ENCODE measurements at places on chromosomes 4 and X. TPM values are rescaled to one million over a fixed set of nuclear protein-coding genes. Genes with fewer than 3 reads are reported as not detected.
A peak's percentile ranks its signal among the peaks of the same experiment; 100 is the strongest.

The ESX1 gene
- total RNA-seq: not detected

The PTPN13 gene
- total RNA-seq: 0.17 TPM

The KIT gene
- not detected for total RNA-seq

The PCYT1B gene
- 0.17 TPM for total RNA-seq

GRCh38 chrX:15866147-15866546 is 11.5 kb upstream of the AP1S2 start:
- no peak for DNase-seq

- DNase-seq: no peak
Observed at GRCh38 chr4:161647757-161648156, 516.0 kb downstream of the FSTL5 start.

DNA sequence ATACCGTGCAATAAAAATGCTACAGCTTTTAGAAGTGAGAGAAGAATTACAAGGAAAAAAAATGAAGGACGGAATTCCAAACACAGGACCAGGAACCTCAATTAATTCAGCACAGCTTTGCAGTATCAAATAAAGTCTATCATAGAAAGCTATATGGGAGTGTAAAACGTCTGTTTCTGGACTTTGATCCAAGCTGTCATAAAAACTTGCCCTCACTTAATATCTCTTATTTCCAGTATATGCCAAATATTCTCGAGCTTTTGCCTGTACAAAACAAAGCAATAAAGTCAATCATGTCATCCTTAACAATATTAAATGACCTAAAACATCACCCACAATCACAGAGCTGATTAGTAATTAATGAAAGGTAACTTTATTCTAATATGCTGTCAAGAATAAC is 4.2 kb downstream of the PDE5A start:
- no peak for DNase-seq

DNA sequence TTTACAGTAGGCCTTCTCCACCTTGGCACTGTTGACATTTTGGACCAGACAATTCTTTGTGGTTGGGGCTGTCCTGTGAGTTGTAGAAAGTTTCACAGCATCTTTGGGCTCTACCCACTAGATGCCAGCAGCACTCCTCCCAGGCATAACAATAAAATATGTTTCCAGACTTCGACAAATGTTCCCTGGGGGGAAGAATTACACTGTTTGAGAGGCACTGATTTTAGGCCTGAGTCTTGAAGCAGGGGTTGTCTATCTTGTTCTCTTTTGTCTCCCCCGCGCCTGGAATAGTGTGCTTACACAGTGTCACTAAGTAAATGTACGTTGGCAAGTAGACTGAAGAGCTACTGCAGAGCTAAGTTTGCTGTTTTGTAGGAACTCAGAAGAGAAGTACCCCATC is 254.4 kb upstream of the BOD1L1 start:
- no peak for DNase-seq

GRCh38 chr4:173009129-173009823 is 159.3 kb upstream of the GALNT7 start:
- DNase-seq: no peak

- DNase-seq: no peak
Observed at GRCh38 chrX:67892401-67892800, 348.6 kb downstream of the AR start.

DNA sequence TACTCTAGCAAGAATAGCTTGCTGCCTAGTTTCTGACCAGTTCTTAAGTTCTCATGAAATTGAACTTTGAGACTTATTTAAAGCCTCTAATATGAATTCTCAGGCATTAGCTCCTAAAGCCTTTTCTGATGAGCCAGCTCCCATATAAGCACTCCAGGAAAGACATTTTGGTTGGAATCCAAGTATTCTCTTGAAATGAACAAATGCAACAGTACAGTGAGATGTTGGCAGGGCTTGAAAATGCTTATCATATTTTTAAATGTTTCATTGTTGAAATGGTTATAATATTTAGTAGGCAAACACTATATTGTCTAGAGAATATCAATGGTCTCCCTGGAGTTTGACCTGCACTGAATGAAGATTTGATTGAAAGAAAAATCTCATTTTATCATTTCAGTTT is 240.3 kb downstream of the ANK2 start:
- no peak for DNase-seq

- no peak for DNase-seq
Observed at GRCh38 chr4:121056066-121056465, 16.3 kb downstream of the NDNF start.

GRCh38 chr4:140427919-140428471 is 547 bp upstream of the CLGN start:
- no peak for DNase-seq

DNA sequence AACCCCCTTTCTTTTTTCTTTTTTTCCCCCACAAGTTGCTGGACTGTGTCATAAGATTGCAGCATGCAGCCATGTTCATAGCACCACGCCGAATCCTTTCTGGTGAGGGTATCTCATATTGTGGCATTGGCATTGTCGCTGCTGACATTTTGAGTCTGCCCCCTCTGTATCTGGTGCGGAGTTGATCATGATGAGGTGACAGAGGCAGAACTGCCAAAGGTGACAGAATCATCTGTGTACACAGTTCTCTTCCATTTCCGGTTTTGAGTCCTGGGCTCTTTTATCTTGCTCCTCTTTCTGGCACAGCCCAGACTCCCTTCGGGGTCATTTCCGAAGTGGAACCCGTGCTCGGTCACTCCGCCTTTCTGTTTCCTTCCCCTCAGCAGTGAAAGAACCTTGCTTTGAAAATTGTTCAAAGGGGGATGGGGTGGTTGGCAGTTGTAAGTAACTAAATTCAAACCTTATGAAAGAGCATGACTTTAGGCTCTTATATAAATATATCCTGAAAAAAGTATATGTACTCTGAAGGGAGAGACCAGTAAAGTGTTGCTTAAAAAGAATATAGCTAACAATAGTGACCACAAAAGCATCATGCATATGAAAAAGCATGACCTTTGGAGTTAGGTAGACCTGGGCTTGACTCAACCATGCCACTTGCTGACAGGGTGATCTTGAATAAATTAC is 55.0 kb upstream of the BMP2K start:
- peak; percentile 67 for DNase-seq

DNA sequence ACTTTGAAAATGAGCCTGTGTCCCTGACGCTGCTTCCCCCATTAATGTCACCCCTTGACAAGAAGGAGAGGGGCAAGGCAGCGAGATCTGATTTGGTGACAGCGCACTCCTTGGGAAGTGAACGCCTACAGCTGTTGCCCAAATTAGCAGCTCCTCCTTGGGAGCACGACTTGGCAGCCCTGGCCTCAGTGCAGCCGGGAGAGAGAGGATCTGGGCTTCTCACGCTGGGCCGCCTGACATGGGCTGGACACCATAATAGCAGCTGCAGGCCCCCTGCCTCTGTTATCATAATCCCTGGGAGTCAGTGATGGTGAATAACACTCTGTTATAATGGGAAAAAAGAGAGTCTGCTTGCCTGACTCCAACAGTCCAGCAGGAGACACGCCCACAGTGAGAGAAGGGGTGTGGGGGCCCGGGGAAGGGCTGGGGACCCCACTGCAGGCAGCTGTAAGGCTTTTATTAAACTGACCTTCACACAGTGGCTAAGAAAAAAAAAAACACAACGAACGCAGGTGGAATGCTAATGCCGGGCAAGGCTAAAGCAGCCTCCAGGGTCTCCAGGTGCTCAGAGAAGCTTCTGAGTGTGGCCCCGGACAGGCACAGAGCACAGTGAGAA is 73.3 kb downstream of the PSAPL1 start:
- no peak for DNase-seq

GRCh38 chrX:11421805-11422524 is 128.8 kb downstream of the AMELX start:
- DNase-seq: no peak

GRCh38 chrX:34585561-34585960 is 71.5 kb downstream of the TMEM47 start:
- DNase-seq: no peak

DNA sequence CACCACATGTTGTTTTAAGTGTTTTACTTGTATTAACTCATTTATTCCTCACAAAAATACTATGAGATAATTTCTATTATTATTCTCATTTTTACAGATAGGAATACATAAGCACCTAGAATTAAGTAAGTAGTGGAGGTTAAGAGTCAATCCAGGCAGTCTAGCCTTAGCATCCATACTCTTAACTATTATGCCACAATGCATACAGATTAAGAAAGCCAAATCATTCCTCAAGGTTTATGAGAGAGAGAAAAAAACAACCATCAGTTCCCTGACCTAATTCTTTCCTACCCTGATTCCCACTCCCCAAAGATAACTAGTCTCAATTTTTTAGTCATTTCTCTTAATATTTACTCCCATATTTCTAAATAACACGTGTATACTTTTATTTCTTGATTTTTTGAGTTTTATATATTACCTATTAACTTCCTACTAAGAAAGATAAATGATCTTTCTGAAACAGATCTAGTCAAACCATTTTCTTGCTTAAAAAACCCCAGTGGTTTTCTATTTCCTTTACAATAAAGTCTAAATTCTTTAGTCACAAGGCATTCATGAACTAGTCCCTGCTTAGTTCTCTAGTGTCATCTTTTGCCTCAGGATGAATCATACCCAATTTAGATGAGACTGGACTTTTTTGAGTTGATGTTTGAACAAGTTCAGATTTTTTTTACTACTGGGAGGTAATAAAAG is 16.0 kb downstream of the UBA6 start:
- DNase-seq: no peak

DNA sequence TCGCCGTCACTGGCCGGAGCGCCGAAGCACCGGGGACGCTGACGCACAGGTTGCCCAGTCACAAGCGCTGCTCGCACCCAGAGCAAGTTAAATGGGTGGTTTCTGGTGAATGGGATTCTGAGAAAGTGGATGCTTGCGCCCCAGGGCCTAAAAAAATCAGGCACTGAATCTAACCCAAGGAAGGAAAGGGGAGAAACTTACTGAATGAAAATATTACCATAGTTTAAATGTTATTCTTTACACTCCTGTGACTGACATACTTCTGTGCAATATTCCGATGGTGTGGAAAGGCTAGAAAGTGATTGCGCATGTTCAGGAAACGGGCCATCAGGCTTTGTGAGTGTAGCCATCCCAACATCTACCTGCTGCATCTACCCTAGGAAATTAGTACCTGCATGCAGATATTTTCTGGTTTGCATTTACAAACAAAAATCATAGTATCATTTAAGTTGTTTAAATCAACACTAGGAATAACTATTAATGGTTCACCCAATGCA is 838 bp upstream of the ABCG2 start:
- DNase-seq: no peak

- DNase-seq: peak; percentile 59
Observed at GRCh38 chrX:12894074-12895030, 12.1 kb upstream of the TLR8 start.

All from activated naive CD4-positive, alpha-beta T cell treated with anti-CD3 and anti-CD28 coated beads for 36 hours (primary cell).